Fibroblast of skin of left biceps (primary cell): ENCODE measurements at places on chromosomes 5 and 9.

GRCh38 chr5:154829589-154830218 lies 20.7 kb downstream of the FAXDC2 start:
- DNase-seq: no peak

- DNase-seq: no peak
Measured at GRCh38 chr9:4277531-4277991, 22.3 kb downstream of the GLIS3 start.

GRCh38 chr5:162325143-162325727 lies 257.7 kb downstream of the GABRG2 start:
- no peak for DNase-seq

- DNase-seq: no peak
Measured at GRCh38 chr9:4579001-4579400, 83.1 kb upstream of the PLPP6 start.

- no peak for DNase-seq
Measured at GRCh38 chr5:88657906-88658775, 224.8 kb downstream of the MEF2C start.

GRCh38 chr9:93587284-93587650 lies 10.9 kb downstream of the PHF2 start:
- DNase-seq: no peak

- no peak for DNase-seq
Measured at GRCh38 chr9:136996361-136997292, at the start of gene CLIC3. CLIC3 (minus strand) TSS chr9:136996568; CDS start chr9:136996543, 25 bp downstream.

DNA sequence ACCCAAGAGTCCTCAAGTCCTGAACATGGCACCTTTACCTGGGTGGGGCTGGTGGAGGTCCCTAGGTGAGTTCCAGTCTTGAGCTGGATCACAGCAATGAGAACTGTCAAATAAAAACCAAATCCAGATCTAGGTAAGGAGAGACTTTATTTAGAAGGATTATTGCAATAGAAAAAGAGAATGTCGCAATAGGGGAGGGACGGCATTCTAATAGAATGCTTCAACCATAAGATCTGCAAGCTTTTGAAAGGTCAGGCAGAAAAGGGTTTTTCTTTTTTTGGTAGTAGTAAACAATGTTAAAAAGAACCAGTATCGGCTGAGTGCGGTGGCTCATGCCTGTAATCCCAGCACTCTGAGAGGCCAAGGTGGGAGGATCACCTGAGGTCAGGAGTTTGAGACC lies 5.2 kb upstream of the GCNT1 start:
- DNase-seq: no peak

GRCh38 chr9:79763671-79764285 lies 192.0 kb downstream of the TLE4 start:
- DNase-seq: no peak

DNA sequence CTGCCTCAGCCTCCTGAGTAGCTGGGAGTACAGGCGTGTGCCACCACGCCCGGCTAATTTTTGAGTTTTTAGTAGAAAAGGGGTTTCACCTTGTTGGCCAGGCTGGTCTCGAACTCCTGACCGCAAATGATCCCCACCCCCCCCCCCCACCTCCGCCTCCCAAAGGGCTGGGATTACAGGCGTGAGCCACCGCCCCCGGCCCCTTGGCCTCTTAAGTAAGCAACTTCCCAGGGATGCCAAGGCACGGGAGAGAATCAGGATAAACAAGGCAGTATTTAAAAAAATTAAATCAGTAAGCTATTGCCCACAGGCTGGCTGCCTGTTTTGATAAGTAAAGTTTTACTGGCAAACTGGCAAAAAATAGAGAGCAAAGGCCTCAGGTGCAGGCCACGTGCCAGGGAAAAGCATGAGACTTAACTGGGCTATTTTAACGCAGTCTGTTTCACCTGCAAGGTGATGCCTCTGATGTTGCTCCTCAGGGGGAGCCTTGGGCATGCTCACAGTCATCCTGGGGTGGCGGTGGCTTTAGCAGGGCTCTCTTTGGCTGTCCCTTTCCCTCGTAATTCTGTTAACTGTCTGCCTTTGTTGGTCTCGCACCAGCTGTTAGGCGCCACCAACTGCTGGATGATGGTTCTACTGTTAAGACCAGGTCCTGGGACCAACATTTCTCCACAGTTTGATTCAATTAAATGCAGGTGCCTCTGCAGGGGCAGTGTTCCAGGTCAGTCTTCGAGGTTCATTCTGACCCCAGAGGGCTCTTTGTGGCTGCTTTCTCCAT lies 19.4 kb upstream of the RNF130 start:
- no peak for DNase-seq

GRCh38 chr9:10721301-10721700 lies 108.5 kb upstream of the PTPRD start:
- DNase-seq: no peak

DNA sequence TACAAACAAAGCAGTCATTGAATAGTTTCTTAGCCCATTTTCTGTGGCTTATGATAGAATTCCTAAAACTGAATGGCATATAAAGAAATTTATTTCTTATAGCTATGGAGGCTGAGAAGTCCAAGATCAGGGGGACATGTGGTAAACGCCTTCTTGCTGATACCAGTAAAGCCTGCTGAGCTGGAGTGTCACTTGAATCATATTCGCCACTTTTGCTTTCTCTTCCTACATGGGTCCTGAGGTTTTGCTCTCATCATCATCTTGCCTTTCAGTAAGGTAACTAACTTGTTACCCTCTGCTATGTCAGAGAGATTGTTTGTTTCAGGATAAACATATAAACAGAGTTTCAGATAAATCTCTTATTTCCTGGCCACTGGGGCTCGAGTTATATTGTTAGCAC lies 203.3 kb upstream of the DMRT1 start:
- DNase-seq: no peak

GRCh38 chr9:92608909-92609445 lies 61.0 kb downstream of the IPPK start:
- DNase-seq: no peak

DNA sequence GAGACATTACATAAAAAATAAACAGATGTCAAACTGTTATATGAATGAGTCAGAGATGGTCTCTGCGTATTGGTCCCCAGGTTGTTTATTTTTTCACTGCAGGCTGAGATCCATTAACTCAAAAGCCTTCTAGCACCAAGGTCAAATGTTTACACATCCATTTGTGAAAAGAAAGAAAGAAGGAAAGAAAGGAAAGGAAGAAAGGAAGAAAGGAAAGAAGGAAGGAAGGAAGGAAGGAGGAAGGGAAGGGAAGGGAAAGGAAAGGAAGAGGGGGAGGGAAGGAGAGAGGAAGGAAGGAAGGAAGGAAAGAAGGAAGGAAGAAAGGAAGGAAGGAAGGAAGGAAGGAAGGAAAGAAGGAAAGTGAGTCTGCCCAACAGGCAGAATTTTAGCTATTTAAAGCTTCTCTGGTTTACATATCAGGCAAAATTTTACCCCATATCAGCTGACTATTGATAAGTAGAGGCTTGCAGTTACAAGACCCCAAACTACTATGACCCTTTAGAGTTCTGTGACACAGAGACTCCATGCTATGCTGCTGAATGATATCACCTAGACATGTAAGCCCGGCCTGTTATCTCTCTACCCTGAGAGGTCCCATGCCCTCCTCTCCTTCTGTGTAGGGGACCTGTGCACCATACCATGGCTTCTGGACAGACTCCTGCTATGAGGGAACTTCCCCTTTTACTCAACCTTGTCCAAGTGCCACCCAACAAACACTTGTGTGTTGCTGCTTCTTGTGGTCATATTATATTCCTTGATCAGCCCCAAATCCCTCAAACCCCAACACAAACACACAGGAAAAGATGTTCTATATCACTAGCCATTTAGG lies 59.0 kb downstream of the DRD1 start:
- DNase-seq: no peak

- DNase-seq: no peak
Measured at GRCh38 chr5:15085671-15086070, 214.1 kb upstream of the ANKH start.

DNA sequence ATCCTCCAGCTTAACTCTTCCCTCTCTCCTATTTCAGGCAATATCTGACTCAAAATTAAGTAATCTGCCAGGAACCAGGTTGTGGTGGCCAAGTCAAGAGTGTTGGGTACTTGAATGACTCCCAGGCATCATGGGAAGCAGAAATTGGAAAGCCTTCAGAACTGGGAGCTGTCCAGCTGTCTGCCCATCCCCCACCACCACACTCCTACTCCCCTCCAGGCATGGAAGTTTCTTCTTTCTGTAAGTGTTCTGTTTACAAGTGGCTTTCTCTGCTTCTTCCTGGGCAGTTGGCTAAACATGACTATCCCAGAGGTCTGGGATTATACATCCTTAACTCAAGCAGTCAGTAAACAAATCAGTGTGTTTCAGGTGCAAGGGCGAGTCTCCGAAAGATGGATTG lies 14.6 kb upstream of the PBX3 start:
- no peak for DNase-seq

GRCh38 chr5:170382790-170383189 lies 6.4 kb downstream of the KCNMB1 start:
- DNase-seq: no peak

DNA sequence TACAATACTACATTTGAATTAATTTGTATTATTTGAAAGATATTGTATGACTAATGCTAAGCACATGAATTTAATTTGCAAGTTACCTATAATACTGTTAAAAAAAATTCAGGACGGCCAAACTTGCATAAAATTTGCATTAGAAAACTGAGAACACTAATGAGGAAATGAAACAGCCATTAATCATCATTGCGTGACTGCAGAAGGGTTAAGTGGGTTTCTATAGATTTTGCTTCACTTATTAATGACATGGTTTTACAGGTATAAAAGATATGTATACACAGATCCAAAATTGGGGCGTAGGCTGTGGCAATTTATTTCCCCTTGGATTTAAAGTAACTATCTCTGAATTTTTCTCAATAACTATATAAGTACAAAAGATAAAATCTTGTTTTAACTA lies 882.6 kb downstream of the PTPRD start:
- no peak for DNase-seq

- no peak for DNase-seq
Measured at GRCh38 chr9:6616951-6617602, 28.5 kb downstream of the GLDC start.

- no peak for DNase-seq
Measured at GRCh38 chr5:173014671-173015070, 31.1 kb downstream of the ATP6V0E1 start.

DNA sequence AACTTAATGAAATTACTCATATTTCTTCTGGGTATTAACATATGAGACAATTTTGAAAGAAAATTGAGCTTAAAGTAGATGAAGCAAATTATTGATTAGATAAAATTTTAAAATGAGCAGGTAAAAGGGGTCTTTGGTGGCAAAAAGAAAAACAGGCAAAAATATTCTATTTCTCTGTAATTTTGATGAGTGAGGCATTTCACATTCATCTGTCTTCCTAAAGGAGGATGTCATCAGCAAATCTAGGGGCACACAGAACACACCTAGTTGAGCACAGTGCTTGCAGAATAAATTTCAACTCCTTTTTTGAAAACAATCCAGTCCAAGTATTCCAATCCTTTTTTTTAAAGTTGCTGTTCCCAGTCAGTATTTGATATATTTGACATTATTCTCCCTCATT lies 16.2 kb downstream of the ZNF189 start:
- no peak for DNase-seq

- no peak for DNase-seq
Measured at GRCh38 chr5:40431734-40432133, 248.0 kb upstream of the PTGER4 start.

DNA sequence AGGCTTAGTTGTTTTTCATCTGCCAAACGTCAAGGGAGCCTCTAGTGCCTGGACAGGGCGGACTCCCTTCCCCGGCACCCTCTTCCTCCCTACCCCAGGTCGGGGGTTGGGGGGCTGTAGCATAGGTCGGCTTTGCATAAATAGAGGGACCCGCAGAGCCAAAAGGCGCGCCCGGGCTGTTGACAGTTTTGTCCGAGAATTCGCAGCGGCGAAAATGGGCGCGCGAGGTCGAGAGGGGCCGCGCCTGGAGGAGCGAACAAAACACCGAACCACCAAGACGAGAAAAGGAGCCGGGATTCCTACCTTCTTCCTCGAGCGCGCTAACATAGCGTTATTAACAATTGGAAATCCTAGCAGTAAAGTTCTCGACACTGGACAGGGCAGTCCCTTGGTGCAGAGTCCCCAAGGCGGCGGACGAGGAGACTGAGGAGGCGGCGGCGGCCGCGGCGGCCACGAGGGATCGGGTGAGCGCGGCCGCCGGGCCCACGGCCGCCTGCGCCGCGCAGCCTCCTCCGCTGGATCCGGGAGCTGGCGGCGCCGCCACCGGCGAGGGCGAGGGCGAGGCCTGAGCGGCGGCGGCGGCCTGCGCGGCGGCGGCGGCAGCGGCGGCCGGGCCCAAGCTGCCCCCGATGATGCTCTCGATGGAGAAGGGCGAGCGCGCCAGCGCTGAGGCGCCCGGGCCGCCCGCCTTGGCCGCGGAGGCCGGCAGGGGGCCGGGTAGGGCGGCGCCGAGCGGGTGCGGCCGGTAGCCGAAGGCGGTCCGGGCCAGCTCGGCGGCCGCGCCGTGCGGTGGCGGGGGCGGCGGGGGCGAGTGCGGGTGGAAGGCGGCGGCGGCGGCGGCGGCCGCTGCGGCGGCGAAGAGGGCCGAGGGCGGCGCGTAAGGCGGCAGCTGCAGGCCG lies 1.7 kb downstream of the FOXD1 start:
- no peak for DNase-seq

DNA sequence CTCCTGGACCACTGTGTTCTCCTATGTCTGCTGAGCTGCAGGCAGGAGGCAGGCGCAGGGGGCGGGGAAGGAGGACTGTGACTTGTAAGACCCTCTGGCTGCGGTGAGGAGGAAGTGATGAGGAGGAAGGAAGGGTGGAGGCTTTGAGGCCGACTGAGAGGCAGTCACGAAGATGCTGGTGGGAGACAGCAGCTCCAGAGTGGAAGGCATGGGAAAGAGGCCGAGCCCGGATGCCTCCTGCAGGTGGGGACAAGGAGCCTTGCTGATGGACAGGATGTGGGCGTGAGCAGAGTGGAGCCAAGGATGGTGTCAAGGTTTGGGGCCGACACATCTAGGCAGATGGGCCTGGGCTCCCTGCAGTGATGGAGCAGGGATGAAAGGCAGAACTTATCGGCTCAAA lies 74.3 kb upstream of the ICE1 start:
- DNase-seq: no peak

- DNase-seq: no peak
Measured at GRCh38 chr5:29949301-29949872, 1244.1 kb upstream of the CDH6 start.

DNA sequence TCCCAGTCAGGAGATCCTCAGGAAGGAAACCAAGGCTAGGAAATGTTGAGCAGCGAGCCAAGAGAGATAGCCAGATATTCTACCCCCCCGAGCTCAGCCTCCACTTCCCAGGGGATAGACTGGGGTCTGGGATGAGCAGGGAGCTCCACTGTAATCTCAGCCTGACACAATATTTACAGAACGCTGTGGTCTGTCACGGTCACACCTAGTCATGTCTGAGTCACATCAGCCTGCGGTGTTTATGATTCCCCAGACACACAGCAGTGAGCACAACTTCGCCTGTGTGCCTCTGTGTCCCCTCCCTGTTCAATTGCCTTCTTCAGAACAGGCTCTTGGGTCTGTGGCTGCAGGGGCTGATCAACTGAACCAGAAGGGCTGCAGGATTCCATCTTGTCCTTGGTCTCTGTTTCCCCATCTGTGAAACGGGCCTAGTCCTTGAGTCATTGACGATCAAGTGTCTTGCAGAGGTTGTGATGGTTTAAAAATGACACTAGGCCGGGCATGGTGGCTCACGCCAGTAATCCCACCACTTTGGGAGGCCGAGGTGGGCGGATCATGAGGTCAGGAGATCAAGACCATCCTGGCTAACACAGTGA lies 8.6 kb upstream of the PRRX2 start:
- no peak for DNase-seq
